Fibroblast of lung (primary cell): ENCODE measurements at places on chromosomes 5 and 9. TPM values are rescaled to one million over a fixed set of nuclear protein-coding genes. Genes with fewer than 3 reads are reported as not detected.

MUSK gene
- under 0.01 and 0.66 TPM in 2 replicates for total RNA-seq

TAS2R1 gene
- total RNA-seq, result not detected in 2 replicates

UBAP2 gene
- 19.5 and 20.6 TPM in 2 replicates for total RNA-seq

- DNase-seq, result no peak
Measured at GRCh38 chr5:75078027-75078426, 25.7 kb upstream of the GCNT4 start.

GRCh38 chr5:110401881-110402280, 324.6 kb downstream of the TMEM232 start:
- peak; percentile 52 for DNase-seq

DNA sequence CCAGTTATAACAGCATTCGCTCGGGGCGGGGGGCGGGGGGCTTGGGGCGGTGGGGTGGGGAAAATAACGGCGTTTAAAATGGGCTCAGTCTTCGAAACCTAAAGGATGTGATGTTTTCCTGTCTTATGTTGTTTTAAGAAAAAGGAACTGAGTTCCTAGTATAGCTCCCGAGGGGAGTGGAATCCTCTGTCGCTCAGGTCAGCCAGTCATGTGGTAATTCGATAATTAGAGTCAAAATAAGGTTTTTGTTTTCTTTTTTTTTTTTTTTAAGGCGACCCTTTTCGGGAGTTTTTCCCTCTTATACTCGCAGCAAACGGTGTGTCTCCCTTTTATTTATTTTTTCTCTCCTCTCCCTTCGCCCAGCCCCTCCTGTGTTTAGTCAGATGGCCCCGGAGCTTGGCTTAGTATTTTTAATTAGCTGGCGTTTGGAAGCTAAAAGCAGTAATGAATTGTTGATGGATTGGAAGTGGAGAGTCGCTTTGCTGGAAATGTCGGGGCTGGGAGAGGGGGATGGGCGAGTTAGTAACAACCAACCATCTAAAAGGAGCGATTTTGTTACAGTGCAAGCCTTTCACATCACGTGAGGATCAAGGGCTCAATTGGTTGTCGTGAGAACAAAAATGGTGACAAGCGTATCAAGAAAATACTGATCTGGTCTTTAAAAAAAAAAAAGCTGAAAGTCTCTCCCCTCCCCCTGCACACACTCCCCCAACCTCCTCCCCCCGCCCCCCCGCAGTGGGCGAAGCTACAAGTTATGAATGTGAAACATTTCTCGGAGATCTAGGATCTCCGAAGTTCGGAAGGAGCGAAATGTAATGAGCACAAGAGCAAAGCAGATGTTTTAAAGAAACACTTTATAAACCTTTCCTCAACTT, 714 bp upstream of the ZNF608 start:
- DNase-seq, result peak; percentile 99

DNA sequence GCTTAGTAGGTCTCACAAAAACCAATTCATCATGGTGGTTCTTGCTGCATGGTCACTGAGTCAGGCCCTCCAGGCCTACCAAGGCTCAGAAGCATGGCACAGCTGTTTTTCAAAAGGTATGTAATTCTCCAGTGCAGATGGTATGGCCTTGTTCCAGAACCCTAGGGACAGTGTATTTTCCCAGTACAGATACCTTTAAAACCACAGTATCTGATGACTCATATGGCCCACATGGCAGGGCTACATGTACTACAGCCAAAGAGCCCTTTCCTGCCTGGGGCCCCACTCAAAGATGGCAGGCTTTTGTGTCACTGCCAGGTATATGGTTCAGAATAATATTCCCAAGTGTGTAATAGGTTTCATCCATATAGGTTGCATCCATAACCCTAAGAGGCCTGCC, 16.5 kb downstream of the CSF2 start:
- peak; percentile 82 for DNase-seq

DNA sequence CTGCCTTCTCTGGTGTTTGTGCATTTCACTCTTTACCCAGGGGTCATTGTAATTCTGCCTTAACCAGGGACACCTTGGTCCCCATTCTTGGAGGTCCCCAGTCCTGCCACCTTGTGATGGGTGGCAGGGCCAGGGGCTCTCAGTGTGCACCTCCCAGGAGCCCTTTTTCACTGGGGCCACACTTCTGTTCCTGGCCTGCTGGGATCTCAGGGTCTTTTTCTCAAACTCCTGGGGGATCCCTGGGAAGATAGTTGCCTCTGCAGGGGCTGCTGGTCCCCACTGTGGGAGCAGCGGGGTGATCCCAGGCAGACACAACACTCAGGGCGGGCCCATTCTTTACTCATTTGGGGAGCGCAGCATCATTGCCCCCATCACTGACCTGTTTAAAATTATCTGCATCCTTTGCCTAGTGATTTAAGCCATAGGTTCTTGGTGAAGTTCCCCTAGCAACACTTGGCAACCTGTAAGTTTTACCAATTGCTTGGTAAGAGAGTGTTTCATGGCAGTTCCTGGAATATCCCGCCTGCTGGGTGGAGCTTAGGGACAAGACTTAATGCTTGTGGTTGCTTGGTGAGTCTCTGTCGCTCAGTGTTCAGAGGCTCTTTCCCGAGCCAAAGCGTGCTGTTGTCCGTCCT, 15.7 kb downstream of the PHF2 start:
- DNase-seq, result peak; percentile 21

DNA sequence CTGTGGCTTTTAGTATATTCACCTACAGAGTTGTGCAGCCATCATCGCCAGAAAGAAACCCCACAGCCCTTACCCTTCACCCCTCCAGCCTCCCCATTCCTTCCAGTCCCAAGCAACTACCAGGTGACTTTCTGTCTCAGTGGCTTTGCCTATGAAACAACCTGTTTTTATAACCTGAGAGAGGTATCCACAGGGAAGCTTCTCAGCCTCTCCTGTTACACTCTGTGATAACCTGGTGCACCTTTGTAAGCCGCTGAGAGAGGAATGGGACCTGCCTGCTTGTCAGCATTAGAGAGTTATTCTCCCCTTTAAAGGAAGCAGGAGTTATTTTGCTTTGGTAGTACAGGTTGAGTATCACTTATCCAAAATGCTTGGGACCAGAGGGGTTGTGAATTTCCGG, 93.6 kb downstream of the TRIO start:
- no peak for DNase-seq

DNA sequence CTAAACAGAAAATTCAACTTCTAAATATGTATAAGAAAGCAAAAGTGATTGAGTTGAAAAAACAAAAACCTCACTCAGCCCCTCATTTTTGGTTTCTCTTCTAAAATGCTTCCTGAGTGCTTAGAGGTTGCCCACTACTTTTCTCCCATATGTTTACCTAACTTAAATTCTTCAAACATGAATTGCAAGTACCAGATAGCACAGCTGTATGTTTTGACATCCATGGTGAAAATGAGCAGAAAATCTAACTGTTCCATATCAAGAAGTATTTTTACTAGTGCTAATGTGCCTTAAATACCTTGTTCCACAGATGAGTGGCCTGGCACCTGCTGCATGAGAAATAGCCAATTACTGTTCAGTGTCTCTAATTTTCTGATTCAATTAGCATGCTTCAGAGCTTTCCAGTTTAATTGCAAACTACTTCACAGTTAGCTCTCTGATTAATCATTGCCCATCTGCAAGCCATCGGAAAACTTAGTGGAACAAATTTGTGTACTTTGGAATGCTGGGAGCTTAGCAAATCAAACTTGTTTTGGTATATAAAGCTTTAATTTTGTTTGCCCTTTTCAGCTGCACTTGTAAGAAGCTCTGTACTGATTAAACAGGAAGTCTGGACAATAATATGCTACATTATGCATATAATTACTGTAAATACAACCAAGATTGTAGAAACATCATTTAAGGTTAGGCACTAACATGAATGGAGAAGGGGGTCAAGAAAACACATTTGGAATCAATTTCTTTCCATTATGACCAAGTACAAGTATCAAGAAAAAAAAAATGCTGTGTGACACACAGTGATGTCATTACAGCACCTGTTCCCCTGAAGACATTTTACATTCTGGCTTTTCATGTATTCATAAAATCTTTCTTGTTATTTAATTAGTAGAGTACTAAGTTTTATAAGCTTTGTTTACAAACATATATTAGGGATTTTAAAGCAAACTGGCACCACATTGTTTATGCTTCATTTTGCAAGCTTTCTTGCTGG, 65.6 kb downstream of the POU5F2 start:
- DNase-seq, result no peak

GRCh38 chr9:87813119-87813463, 69.6 kb upstream of the SPATA31E1 start:
- no peak for DNase-seq

- peak; percentile 75 for DNase-seq
Measured at GRCh38 chr5:169804861-169805260, 167.8 kb downstream of the DOCK2 start.

DNA sequence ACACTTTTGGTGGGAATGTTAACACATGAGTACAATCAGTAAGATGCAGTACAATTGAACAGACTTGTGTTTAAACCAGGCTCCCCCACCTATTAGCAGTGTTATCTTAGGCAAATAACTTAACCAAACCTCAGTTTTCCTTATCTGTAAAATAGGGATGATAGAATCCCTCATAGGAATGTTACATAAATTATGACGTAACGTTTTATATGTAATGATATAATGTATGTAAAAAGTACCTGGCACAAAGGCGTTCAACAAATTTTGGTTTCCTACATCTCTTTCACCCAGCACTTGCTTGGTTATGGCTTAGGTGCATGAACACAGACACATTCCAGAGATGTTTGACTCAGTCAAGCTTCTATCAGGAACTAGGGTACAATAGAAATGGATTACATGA, 26.7 kb upstream of the IL33 start:
- no peak for DNase-seq

GRCh38 chr9:135085830-135086546, 1.5 kb upstream of the OLFM1 start:
- DNase-seq, result peak; percentile 41
